Activated CD4-positive, alpha-beta T cell treated with anti-CD3 and anti-CD28 coated beads, Interleukin-2, amount 10 ng/mL, durations not matched to agents 7 days and 5 days (primary cell): ENCODE measurements at places on chromosomes 1 and 21. TPM values are rescaled to one million over a fixed set of nuclear protein-coding genes. Genes with fewer than 3 reads are reported as not detected.

- H3K27ac ChIP-seq = no peak overlapping the region
- no peak overlapping the region for H3K4me3 ChIP-seq
- H3K4me1 ChIP-seq = no peaks in the 10 kb centered on the region
These were observed 843.9 kb downstream of the AMY1C start for GRCh38 chr1:104593413-104594187.

GRCh38 chr1:107358619-107359327 is 217.9 kb downstream of the NTNG1 start:
- H3K4me3 ChIP-seq = no peak overlapping the region
- no peak overlapping the region for H3K27ac ChIP-seq
- no peaks in the 10 kb centered on the region for H3K4me1 ChIP-seq

The LRRC53 gene
- not detected for total RNA-seq

GRCh38 chr21:15444118-15444960 is 285.4 kb upstream of the USP25 start:
- H3K36me3 ChIP-seq = no peaks in the 10 kb centered on the region
- no peaks in the 10 kb centered on the region for H3K27me3 ChIP-seq
- H3K4me3 ChIP-seq = no peak overlapping the region
- no peak for DNase-seq
- H3K4me1 ChIP-seq = no peaks in the 10 kb centered on the region
- no peak overlapping the region for H3K27ac ChIP-seq

- peaks cover 21% of the 10 kb centered on the region for H3K4me1 ChIP-seq
- H3K27ac ChIP-seq = no peak overlapping the region
- no peak for DNase-seq
- no peak overlapping the region for H3K4me3 ChIP-seq
- no peaks in the 10 kb centered on the region for H3K27me3 ChIP-seq
- peaks cover 40% of the 10 kb centered on the region for H3K36me3 ChIP-seq
These were observed 95.6 kb downstream of the ASH1L start for GRCh38 chr1:155466996-155467395.

The TMEM82 gene
- not detected for total RNA-seq
